ENCODE measurements at places on chromosomes 16 and 17. TPM values are rescaled to one million over a fixed set of nuclear protein-coding genes. Genes with fewer than 3 reads are reported as not detected.

Gene SLC22A31
- total RNA-seq, result not detected

GRCh38 chr16:66979011-66979717 is 9.2 kb upstream of the CES4A start:
- DNase-seq, result peak; percentile 53

GRCh38 chr17:37672548-37673078 is 29.4 kb upstream of the DDX52 start:
- DNase-seq, result no peak

DNA sequence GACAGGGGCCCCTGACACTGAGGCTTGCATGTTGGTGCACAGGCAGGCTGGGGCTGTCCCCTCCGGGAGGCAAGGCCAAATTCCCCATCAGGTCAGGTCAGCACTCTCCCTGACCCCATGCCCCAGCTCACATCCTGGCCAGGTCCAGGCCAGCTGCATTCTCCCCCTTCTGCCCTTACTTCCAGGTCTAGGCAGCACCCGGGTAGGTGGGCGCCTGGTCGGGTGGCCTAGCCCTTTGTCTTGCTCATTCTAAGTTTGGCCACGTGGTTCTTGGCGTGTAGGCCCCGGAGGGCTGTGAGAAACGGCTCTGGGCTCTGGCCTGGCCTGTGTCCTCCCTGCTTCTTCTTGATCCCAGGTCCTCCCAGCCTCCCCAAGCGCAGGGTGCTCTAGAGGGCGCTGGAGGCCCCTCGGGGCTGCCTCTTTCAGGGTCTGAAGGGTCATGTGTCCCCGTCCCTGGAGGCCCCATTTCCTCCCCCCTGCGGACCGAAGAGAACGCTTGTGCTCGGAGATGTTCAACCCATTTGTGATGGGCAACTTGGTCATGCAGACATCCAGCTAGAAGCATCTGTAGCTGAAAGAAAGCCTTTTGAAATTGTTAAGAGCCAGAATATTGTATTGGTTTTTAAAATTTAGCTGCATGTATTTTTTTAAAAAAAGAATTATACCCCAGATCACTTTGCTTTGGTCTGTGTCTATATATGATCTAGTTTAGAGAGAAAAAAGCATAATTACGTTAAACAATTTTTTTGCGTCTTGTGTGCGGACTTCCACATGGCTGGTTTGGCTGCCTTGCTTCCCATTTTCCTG is 6.7 kb downstream of the BAHCC1 start:
- peak; percentile 76 for DNase-seq

DNA sequence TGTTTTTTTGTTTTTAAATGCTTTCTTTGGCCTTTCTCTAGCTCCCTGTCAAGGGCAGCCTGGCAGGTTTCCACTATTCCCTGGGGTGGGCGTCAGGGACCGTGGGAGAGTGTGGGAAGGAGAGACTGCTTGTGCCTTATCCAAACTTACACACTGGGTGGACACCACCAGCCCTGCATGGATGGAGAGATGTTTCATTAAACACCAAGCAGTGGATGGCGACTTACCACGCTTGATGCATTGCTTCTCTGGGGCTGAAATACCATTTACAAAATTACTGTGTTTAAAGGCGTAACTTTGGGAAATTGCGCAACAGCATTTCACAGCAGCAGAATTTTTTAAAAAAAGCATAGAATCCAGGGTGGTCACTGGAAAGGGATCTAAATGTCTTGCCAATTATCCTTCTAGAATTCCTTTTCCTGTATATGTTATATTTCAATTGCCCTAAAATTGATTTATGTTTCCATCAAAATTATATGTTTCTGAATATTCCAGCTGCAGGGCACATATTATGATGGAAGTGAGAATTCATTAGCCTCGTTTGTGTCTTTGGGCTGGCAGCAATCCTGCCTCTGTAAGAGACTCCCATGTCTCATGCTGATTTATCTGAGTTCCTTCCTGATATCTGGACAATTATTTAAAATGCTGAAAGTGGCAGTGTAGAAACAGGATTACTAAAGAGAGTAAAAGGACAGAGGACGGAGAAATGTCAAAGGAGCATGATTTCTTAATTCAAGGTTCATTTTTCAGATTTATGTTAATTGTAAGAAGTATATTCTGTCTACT is 247.3 kb downstream of the GRIN2A start:
- peak; percentile 57 for DNase-seq

DNA sequence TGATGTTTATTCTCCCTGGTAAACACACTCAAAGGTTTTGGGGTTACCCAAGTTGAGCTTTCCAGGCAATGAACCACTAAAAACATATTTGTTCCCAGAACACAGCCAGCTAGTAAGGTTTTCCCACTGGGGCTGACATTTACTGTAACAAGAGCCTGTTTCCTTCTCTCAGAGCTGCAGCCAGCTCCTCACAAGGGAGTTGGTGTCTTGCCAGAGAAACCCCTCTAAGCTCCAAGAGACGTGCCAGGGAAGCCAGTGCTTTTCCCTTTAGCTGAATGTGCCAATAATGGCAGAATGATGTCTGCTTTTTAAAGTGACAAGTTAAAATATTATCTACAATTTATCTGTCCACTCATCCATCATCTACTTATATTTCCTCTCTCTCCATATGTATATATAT is 170.8 kb upstream of the RBFOX1 start:
- no peak for DNase-seq

All from left ventricle myocardium superior (tissue), 1 donor.